ENCODE measurements at places on chromosomes 1 and 21. TPM values are rescaled to one million over a fixed set of nuclear protein-coding genes. Genes with fewer than 3 reads are reported as not detected.

LCE3E gene
- not detected for total RNA-seq

CNTN2 gene
- total RNA-seq, result 0.07 TPM

RGS8 gene
- not detected for total RNA-seq

TSPAN1 gene
- 2.6 TPM for total RNA-seq

FAM163A gene
- not detected for total RNA-seq

LCE6A gene
- not detected for total RNA-seq

CLDN8 gene
- total RNA-seq, result not detected

CATSPERE gene
- total RNA-seq, result 0.02 TPM

ACTL8 gene
- total RNA-seq, result 1.7 TPM

ST6GALNAC5 gene
- 0.09 TPM for total RNA-seq

CLCA1 gene
- not detected for total RNA-seq

CYP4A22 gene
- total RNA-seq, result not detected

Data from A549 treated with dexamethasone at 1 μM for 4 hours (cell line).